ENCODE measurements at places on chromosomes 7 and 10.
A peak's percentile ranks its signal among the peaks of the same experiment; 100 is the strongest.

- DNase-seq, result no peak
These were observed 6.9 kb upstream of the CREB3L2 start for GRCh38 chr7:138008588-138009349.

- no peak for DNase-seq
These were observed 243.0 kb upstream of the VWC2 start for GRCh38 chr7:49530481-49530880.

GRCh38 chr10:3045471-3046209 lies 21.7 kb upstream of the PFKP start:
- peak; percentile 58 for DNase-seq

DNA sequence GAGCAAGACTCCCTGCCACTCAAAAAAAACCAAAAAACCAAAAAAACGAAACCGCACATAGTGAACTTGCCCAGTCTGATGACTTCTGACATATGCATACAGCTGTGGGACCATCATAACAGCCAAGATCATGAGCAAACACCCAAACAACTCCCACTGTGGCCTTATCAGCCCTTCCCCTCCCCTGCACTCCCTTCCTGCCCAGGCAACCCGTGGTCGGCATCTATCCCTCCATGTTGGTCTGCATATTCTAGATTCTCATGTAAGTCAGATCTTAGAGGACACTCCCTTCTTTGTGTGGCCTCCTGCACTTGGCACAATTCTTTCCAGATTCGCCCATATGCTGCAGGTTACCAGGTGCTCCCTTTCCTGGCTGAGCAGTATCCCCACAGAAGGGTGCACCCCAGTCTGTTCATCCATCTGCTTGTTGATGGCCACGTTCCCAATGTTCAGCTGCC lies 72.8 kb downstream of the GNA12 start:
- DNase-seq, result no peak

DNA sequence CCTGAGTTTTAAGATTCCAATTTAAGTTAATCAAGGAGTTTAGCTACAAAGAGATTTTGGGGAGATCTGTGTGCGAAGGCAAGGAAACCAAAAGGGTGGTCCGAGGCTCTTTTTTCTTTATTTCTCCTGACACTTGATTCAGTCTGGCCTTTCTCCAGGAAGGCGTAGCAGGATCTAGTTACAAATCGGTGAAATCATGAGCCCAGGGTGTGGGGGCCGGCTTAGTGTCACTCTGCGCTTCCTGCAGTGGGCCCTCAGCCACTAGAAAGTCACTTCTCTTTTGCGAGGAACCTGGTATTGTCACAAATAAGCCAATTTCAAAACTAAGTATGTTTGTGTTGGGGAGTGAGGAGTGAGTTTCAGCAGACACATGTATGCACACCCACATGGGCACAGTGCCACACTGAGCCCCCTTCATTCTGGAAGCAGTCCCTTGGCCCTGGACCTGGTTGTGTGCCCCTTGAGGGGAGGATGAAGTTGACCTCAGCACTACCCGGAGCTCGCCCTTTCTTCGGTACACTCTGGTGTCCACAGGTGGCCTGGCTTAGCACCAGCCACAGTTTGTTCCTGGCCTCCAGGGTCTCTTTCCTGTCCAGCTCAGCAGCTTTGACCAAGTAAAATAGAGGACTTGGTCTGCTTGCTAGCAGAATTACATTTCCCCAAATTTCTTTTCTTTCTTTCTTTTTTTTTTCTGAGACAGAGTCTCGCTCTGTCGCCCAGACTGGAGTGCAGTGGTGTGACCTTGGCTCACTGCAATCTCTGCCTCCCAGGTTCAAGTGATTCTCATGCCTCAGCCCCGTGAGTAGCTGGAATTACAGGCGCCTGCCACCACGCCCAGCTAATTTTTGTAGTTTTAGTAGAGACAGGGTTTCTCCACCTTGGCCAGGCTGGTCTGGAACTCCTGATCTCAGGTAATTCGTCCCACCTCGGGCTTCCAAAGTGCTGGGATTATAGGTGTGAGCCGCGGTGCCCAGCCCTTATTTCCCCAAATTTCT lies 84.0 kb upstream of the BTBD16 start:
- DNase-seq, result no peak

DNA sequence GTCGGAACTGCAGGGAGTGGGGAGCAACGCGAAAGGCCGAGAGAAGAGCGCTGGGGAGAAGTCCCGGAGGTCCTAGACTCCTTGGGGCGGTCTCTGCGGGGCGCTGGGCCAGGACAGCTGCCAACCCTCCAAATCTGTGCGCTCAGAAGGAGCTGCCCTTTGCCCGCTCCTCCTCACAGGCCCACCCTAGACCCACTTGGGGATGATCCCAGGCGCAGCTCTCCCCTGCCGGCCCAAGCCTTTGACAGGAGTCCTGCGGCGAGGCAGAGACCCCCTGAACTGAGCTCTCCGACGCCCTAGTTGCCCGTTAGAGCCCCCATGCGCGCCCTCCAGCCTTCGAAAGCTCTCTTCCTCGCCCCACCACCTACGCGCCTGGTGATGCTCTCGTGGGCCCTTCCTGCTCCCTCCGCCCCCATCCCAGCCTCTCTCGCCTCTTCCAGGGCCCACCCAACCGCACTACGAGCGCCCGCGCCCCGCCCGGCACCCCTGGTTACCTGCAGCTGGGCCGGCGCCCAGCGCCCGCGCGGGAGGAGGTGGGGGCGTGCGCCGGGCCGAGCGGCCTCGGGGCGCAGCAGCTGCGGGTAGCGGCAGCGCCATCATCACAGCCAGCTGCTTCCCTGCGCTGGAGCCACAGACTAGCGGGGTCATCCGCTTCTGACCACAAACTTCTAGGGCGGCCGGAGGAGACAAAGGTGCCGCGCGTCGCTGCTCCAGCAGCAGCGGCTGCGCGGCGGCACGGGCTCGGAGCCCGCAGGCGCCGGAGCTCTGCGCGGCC lies 353.4 kb downstream of the DNAJB6 start:
- peak; percentile 26 for DNase-seq

DNA sequence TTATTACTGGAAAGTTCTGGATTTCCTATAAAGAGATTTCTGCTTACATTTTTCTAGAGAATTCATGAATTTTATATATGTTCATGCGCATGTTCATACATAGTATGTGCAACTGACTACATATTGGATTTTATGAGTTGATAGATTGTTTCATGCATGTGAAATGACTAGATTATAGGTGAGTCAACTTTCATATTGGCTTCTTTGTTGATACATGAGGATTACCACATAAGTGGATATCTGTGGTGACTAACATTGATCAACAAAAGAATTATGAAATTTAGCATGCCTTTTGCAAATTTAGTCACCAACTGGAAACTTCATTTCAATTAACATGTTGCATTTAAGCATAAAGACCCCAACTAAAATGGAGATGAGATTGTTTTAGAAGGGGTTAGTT lies 99.0 kb downstream of the GNAT3 start:
- DNase-seq, result no peak

DNA sequence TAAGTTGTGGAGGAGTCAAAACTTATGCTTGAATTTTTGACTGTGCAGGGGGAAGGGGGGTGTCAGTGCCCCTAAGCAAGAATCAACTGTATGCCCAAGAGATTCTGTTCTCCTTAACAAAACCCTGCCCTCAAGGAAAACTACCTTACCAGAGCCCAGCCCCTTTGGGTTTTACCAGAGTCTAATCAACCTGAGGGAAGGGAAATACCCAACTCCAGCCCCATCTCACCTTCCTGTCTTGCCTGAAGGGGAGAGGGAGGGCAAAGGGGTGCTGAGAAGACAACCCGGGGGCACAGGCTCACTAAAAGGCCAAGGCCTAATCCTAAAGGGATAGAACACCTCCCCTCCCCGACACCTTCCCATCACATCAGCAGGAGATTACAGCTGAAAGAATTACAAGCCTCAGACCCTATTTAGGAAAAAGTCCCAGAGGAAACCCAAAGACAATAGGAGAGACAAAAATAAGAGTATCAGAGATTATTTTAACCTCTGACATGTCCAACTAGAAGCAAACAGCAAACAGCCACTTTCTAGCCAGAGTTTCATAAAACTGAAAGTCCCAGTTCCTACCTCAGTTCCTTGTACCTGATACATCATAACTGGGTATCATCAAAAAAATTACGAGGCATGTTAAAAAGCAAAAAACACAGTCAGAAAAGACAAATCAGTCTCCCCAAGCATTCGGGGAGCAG lies 26.8 kb upstream of the C7orf33 start:
- DNase-seq, result no peak

- DNase-seq, result no peak
These were observed 205.4 kb downstream of the DNAJC1 start for GRCh38 chr10:21797984-21798765.

GRCh38 chr7:39910108-39910869 lies 39.8 kb upstream of the CDK13 start:
- DNase-seq, result no peak

- no peak for DNase-seq
These were observed 232.6 kb downstream of the REEP3 start for GRCh38 chr10:63753808-63754207.

DNA sequence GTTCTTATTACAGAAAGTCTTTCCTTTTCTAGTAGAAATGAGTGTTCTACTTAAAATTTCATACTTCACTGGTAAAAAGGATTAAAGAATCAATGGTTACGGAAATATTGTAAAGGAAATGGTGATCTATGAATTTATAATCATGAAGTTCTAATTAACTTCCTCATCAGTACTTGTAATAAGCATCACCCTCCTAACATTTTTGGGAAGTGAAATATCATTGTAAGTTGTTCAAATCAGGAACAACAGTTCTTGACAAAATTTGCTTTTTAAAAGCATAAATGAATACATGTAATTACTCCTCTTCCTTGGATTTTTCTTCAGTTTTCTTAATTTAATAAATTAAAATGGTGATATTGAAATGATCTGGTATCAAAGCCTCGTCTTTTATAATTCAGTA lies 5.6 kb upstream of the PCGF5 start:
- no peak for DNase-seq

DNA sequence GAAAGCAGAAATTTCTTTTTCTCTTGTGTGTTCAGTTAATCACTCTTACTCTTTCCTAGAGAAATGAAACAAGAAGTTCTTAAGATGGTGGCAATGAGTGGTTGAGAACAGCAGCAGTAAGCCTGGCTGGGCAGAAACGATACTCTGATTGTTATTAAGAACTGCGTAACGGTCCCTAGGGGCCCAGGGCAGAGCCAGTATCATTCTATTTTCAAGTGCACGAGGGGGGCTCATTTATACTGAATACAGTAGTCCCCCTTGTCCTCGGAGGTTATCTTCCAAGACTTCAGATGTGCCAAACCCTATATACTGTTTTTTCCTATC lies 64.9 kb downstream of the EEPD1 start:
- DNase-seq, result no peak
